Right renal pelvis (tissue), 4 donors: ENCODE measurements at places on chromosomes 7 and 10. TPM values are rescaled to one million over a fixed set of nuclear protein-coding genes. Genes with fewer than 3 reads are reported as not detected.

- DNase-seq, result no peak
Observed at GRCh38 chr10:10726101-10726500, 291.6 kb upstream of the CELF2 start.

GRCh38 chr7:105743351-105744090 is 132.9 kb downstream of the ATXN7L1 start:
- DNase-seq, result no peak

DNA sequence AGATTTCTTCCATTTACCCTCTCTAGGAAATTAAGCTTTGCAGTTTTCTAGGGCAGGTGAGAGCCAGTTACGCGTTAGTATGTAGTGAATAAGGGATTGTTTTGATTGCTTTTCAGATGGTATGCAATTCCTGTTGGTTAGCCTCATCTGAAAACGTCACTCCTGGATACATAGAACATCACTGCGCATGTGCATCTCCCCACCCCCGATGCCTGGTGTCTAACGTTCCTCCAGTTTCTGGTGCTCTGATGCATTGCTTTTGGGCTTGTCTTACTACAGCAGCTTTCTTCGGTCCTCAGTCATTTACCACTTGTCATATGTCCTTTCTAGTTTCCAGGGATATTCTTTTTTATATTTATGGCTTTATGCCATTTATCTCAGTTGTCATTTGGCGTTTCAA is 22.5 kb downstream of the MLLT10 start:
- DNase-seq, result no peak

DNA sequence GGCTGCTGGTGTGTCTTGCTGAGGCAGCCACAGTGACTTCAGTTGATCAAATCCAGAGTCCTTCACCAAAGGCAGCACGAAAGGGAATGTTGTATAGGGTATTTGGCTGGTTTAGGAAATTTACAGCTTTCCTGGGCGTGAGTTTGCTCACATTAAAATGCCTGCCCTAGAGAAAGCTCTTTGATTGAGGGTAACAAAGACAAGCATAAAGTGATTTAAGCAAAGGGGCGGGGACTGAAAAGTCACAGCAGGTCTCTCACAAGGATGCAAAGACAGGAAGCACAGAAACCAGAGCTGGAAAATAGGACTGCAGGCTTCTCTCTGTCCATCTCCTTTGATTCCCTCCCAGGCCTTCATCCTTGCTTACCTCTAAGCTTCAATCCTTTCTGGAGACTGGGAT is 139.2 kb downstream of the ELMO1 start:
- no peak for DNase-seq

Gene GNGT1
- 0.44 TPM for polyA plus RNA-seq

Gene TPK1
- 10.9 TPM for polyA plus RNA-seq
